Glutamatergic neuron (in vitro differentiated cells): ENCODE measurements at places on chromosomes 2 and 18. TPM values are rescaled to one million over a fixed set of nuclear protein-coding genes. Genes with fewer than 3 reads are reported as not detected.

- DNase-seq, result no peak
Measured at GRCh38 chr18:36634573-36635216, 194.1 kb downstream of the TPGS2 start.

CKAP2L gene
- total RNA-seq, result 3.3 TPM

DNA sequence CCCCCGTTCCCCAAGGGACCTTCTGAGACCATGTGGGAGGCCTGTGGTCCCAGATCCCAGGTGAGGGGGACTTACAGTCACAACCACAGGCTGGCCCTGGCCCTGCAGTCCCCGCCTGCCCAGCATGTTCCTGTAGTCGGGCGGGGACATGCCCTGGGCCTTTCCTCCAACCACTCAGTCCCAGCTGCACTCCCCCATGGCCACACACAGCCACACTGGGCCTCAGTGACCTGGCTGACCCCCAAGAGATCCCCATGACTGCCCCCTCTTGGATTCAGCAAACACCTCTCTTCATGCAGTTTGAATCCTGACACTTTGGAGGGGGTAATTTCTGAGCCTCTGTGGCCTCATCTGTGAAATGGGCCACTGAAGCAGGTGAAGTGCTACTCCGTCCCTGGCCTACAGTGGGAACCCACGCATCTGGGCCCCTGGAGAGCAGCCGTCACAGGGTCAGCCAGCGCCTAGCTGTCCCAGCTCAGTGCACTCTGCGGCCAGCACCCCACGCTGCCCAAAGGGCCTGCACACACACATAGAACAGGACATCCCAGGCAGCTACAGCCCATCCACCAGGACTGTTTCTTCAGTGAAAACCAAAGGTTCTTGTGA lies 12.7 kb upstream of the ARHGEF4 start:
- no peak for DNase-seq

DNA sequence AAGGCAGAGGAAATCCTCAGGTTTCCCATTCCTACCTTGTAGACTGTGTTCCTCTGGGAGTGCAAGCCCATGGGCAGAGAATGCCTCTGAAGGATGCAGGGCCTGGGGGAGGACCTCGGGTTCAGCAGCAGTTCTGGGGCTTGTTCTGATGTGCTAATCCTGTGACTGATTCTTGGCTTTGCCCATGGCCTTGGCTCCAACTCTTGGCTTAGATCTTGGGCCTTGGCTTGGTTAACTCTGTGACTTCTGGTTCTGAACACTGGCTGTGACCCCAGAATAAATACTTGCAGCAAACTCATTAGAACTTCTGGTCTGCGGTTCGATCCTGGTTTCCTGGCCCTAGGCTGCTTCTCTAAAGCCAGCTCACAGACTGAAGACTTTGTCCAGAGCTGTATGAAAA lies 366.9 kb upstream of the ZEB2 start:
- DNase-seq, result no peak

ACADL gene
- not detected for total RNA-seq

- DNase-seq, result no peak
Measured at GRCh38 chr2:238868616-238869292, 20.9 kb downstream of the TWIST2 start.

GRCh38 chr18:9810994-9811705 lies 74.6 kb upstream of the TXNDC2 start:
- DNase-seq, result no peak

DNA sequence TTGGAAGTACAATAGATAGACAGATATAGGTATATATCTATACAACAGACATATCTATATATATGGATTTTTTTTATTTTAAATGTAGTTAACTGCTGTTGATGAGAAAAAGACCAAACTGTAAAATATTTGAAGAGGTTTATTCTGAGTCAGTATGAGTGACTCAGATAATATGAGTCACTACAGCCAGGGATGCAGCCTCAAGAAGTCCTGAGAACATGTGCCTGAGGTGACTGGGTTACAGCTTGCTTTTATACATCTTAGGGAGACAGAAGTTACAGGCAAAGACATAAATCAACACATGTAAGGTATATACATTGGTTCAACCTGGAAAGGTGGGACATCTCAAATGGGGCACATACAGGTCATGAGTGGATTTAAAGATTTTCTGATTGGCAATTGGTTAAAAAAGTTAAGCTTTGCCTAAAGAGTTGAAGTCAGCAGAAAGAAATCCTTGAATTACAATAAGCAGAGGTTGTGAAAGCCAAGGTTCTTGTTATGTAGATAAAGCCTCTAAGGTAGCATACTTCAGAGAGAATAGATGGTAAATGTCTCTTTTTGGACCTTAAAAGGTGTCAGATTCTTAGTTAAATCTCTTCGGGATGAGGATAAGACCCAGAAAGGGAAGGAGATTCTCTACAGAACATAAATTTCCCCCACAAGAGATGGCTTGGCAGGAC lies 149.9 kb downstream of the RBM43 start:
- DNase-seq, result no peak

GRCh38 chr2:10326707-10327594 lies 24.2 kb downstream of the HPCAL1 start:
- DNase-seq, result no peak

- no peak for DNase-seq
Measured at GRCh38 chr2:85695691-85696668, 1.8 kb downstream of the GNLY start.

DNA sequence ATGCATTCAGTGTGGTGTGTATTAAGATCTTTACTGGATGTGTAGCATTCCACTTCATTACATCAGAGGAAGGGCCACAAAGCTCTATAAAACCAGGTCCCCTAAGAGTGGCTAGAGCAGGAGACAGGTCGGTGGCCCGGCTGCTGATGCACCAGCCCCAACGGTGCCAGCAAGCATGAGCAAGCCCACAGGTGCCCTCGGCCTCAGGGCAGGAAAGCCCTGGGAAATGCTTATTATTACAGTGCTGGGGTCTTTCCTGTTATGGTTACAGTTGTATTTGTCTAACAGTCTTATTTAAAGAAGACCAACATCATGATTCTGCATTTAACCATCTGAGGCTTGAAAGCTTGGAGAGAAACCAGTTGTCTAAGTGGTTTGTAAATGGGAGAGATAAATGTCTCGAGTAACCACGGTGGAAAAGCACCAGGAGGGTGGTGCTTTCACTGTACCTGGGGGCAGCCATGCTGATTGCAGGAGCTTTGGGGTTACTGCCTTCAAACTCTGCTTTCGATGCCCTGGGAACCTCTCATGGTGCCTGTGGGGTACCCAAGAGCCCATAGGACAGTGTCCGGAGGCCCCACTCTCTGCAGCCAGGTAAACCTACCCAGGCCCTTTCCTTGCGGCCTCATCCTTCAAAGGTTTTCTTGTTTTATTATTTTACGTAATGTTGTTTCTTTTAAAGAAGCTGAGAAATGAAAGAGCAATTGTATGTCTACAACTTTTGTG lies 133.1 kb downstream of the SH3RF3 start:
- no peak for DNase-seq

RAB6C gene
- 0.25 TPM for total RNA-seq

DNA sequence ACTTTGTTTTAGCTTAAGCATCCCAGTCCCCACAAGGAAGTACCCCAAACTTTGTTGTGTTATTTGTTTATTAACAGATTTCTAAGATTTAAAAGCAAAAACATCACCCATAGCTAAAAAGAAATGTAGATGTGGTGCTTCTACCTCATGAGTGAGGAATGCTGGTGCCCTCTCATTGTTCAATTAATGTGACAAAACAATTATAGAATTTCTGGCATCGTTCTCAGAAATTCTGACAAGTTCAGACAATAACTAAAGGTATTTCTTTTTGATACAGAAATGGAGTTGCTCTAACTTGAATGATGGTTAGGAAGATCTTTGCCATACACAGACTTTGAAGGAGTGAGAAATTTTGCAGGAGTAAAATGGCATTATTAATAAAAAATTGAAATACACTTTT lies 42.9 kb downstream of the SPRED2 start:
- no peak for DNase-seq
